ENCODE measurements at places on chromosomes 7 and 10.

DNA sequence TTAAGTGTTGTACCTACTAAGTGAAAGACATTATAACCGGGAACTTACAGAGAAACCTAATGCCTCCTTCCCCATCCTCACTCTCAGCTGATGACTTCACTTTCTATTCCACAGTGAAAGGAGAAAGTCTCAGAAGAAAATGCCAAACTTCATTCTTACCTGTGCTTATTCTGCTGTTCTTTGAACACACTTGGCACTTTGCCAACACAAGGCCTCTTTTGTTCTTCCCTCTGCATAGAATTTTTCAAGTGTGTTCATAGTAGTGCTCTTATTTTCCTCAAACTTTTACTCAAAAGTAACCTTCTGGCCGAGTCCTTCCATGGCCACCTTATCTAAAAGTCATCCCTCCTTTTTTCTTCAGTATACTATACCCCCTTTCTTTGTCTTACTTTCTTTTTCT lies 59.4 kb upstream of the ETV1 start:
- DNase-seq: no peak

- no peak for DNase-seq
Observed at GRCh38 chr7:55774327-55775050, 88.1 kb downstream of the SEPTIN14 start.

GRCh38 chr7:119482209-119482608 lies 790.8 kb upstream of the KCND2 start:
- no peak for DNase-seq

DNA sequence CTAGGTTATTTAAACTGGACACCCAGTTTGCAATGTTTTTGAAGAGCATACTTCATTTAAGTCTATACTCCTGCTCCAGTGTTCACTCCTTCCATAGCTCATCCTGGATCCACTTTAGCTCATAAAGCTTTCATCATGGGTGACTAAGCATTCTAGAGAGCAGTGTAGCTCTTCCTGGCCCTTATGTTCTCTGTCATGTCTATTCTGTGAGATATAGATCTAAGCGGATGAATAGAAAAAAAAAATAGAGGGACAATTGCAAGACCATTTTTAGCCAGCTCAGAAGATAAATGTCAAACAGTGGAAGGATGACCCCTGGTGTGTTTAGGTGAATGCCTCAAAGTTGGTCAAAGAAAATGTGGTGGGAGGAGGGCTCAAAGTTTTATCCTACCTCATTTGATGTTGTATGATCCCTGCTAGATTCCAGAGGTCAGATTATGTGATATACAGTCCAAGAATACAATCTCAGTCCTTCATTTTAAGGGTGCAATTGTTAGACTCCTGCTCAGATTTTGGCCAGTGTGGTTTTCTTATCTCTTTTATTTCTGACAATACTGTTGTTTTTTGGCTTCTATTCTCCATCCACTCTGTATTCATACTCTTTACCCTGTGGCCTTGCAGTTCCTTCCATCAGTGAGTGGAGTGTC lies 7.5 kb upstream of the HECW1 start:
- DNase-seq: no peak

DNA sequence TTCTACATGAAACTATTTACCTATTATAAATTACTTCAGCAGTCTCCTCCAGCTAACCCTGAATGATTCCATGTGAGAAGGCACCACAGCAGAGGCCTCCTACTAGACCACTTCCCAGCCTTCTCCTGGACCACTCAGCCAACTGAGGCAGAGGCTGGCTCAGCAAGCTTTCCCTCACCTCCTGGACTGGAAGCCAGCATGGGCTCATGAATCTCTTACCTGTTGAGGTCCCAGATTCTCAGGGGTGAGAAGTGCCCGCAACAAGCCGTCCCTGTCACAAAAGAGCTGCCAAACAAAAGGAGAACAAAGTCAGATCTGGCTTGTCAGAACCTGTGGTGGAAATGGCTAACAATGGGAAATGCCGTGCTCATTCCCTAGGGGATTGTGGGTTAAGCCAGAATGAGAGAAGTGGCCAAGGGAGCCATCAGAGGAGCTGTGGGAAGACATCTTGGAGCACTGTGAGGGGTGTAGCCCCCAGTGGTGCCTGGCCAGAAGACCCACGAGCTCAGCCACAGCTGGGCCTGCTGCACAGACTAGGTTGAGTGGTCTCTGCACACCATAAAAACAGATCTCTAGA lies 36.5 kb downstream of the DPCD start:
- DNase-seq: no peak

GRCh38 chr10:58781873-58782488 lies 269.3 kb downstream of the BICC1 start:
- no peak for DNase-seq

Measured in T1000 (cell line).